ENCODE measurements at places on chromosomes 3 and 15. TPM values are rescaled to one million over a fixed set of nuclear protein-coding genes. Genes with fewer than 3 reads are reported as not detected.

- no peak for DNase-seq
These were observed 260.4 kb upstream of the VEPH1 start for GRCh38 chr3:157763644-157764043.

GRCh38 chr3:62727536-62727935, 147.7 kb downstream of the CADPS start:
- no peak for DNase-seq

DNA sequence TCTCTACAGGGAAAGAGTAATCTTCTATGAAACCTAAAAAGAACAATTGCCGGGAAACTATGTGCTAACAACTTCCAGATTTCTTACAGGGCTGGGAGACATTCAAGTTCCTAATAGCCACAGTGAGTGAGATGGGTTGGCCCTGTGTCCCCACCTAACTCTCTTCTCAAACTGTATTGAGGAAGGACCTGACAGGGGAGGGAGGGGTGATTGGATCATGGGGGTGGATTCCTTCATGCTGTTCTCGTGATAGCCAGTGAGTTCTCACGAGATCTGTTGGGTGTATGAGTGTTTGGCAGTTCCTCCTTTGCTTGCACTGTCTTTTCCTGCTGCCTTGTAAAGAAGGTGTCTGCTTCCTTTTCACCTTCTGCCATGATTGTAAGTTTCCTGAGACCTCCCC, 958.7 kb downstream of the AGBL1 start:
- no peak for DNase-seq

DNA sequence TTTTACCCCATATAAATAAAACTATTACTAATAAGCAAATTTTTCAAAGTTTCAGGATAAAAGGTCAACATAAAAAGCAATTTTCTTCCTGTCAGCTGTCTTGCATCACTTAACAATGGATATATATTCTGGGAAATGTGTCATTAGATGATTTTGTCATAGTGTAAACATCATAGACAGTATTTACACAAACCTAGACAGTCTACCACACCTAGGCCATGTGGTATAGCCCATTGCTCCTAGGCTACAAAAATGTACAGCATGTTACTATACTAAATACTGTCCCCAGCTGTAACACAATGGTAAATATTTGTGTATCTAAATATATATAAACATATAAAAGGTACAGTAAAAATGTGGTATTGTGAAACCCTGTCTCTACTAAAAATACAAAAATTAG, 156.7 kb downstream of the ANO10 start:
- DNase-seq = no peak

The GALNT15 gene
- 5.5 TPM for total RNA-seq

Data from psoas muscle (tissue), 8 donors.